ENCODE measurements at places on chromosomes 12 and 14.

DNA sequence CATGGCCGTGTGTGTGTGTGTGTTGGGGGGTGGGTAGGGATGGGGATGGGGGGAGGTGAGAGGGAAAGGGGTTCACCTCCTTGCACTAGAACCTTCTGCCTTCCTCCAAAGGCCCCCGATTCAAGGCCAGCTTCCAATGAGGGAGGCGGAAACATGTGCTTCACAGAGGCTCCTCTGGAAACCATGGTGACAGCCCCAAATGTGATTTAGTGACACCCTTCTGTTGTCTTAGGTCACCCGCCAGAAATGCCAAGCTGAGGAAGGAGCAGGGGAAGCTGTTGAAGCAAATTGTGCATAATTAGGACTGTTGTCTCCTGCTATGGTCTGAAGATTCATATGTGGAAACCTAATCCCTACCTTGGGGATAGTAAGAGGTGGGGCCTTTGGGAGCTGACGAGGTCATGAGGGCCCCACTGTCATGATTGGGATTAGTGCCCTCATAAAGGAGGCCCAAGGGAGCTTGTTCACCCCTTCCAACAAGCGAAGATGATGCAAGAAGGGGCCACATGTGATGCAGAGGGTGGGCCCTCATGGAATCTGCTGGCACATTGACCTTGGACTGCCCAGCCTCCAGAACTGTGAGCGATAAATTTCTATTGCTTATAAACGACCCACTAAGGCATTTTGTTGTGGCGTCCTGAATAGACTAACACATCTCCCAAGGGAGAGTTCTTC is 95.2 kb downstream of the AACS start:
- DNase-seq, result no peak

GRCh38 chr12:570435-570920 is 92.8 kb downstream of the NINJ2 start:
- no peak for DNase-seq

DNA sequence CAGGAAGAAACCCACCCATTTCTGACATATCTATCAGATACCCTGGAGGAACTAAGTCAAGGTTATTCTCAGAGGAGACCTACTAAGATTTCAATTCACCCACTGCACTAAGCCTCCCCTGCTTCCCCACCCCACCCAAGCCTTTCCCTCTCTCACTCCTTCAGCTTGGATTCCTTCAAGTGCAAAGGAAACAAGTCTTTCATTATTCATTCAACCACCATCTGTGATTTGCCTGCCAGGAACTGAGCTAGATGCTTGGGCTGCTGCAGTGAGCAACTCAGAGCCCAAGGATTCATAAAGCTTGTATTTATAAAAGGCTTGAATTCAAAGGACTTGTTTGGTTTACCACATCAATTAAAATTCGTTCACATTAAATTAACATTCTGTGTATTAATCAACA is 161.3 kb downstream of the GXYLT1 start:
- no peak for DNase-seq

DNA sequence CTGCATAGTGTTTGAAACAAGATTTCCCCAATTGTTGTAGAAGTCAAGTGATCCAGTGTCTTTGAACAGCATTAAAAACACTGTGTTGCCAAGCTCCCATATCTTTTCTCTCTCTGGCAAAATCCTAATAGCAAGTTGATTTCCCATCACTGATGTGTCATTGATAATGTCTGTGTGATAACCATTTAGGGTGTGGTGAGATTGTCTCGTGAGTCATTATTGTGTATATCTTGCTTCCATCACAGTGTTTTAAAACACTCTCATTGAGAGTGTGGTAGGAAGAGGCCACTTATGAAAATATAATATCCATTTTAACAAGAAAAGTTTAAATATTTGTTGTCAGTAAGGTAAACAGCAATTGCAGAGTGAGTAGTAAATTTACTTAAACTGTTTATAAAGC is 74.7 kb downstream of the PRORP start:
- no peak for DNase-seq

- DNase-seq, result no peak
Observed at GRCh38 chr12:80936353-80936641, 1.4 kb downstream of the LIN7A start.

- no peak for DNase-seq
Observed at GRCh38 chr12:51160814-51161459, 12.0 kb downstream of the TFCP2 start.

DNA sequence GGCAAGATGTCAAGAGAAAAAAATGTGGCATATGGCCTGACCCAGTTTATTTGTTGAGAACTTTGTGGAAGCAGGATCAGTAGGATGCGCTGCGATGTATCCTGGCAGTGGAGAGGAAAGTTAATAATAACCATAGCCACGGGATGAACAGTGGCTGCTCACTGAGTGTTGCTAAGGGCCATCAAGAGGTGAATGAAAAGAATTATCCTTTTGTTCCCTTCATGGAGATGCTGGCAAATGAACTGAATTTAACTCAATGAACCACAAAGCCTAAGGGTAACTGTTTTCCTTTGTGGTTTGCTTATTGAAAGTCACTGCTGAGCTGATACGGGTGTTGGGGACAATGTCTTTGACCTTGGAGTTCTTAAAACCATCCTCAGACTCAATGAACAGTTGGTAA is 476.5 kb downstream of the APAF1 start:
- no peak for DNase-seq

DNA sequence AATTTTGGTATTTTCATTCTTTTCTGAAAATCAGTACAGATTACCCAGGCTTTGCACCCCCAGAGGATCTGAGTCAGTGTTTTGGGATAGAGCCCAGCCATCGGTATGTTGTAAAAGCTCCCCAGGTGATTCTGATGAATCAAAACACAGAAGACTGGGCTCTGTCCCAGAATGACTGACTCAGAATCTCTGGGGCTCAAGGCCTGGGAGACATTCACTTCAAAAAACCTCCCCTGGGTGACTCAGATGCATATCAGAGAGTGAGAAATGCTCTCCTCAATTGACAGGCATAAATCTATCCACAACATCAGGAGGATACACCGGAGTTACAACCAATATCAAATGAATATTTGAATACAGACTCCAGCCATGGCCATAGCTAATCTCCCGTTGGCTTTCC is 32.6 kb downstream of the SLC35F4 start:
- DNase-seq, result no peak

- DNase-seq, result no peak
Observed at GRCh38 chr12:91870872-91871707, 274.6 kb downstream of the BTG1 start.

GRCh38 chr12:63206909-63207308 is 55.9 kb upstream of the AVPR1A start:
- DNase-seq, result no peak

GRCh38 chr12:20513189-20513588 is 144.9 kb downstream of the PDE3A start:
- no peak for DNase-seq
